ENCODE measurements at places on chromosomes 1 and 21.

DNA sequence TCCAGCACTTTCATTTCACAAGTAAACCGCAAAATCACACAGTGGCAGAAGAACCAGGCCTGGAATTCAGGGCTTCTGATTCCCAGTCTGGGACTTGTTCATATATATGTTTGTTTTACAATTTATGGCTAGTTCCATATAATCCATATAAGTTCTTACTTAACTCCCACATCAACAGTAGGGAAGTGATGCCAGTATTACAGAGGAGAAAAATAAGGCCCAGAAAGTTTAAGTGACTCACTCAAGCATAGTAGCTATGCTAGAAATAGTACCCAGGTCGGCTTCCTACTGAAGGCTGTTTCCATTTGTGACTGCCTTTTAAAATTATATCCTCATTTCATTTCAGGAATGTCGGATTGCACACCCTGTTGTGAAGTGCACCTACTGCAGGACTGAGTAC lies 1.4 kb downstream of the FAM76A start:
- DNase-seq: no peak

DNA sequence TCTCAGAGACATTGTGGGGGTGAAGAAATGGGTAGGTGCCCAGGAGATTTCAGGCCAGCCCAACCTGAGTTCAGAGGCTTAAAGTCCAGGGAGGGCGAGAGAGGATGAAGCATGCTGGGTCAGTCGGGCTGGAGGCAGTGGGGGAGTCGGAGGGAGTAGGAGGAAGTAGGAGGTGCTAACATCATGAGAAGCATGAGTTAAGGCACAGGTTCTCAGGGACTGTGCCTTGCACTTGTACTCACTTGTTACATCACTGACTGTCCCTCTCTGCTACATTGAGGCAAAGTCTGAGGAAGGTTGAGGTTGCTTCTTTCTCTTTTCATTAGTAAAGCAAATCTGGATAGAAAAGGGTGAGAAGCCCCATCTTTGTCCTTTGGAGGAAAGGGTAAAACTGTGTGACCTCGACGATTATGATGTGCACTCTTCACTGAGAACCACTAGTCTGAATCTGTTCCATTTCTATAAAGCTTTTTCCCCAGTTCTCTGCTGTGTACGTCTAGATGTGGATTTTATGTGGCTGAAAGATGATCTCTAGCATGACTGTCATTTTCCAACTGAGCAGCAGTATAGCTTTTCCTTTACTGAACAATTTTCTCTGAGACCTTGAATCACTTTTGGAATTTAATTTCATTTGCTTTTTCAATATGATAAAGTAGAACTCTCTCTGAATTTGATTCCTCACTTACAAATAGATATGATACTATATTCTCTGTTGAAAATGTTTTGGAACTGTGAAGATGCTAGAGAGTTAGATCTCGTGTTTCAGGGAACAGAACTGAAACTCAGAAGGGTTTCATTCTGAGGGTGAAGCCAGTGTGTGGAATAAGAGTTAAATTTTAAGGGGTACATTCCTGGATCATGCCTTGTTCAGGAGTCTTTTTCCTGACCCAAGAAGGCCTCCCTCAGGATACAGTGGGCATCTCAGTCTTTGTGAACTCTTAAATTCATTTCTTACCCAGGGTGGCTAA lies 94.6 kb downstream of the FGGY start:
- no peak for DNase-seq

GRCh38 chr1:229579059-229579673 lies 20.7 kb upstream of the ABCB10 start:
- no peak for DNase-seq

DNA sequence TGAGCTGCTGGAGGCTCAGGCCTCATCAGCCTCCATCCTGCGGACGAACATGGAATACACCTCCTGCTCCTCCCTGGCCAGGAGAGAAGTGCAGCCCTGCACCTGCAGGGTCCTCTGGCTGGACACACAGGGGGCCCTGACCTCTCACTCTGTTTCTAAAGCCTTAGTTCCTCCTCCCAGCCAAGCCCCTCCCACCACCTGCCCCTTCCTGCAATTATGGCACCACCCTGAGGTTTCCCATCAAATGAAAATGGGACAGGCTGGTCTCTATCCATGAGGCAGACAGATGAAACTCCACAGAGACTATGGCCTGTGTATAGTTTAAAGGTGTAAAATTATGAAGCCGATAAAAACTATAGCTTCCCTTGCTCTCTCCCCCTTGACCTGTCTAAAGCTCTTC lies 42.6 kb downstream of the CACNA1S start:
- DNase-seq: no peak

GRCh38 chr1:204503913-204504519 lies 9.4 kb upstream of the PIK3C2B start:
- DNase-seq: no peak

All from CD4-positive, alpha-beta T cell treated with Interleukin-4 for 4 hours (primary cell).